ENCODE measurements at places on chromosomes 5 and 9.

GRCh38 chr5:139378101-139378825 is 4.8 kb downstream of the SLC23A1 start:
- no peak for DNase-seq

GRCh38 chr9:90044710-90045151 is 439.9 kb downstream of the GADD45G start:
- DNase-seq, result no peak

DNA sequence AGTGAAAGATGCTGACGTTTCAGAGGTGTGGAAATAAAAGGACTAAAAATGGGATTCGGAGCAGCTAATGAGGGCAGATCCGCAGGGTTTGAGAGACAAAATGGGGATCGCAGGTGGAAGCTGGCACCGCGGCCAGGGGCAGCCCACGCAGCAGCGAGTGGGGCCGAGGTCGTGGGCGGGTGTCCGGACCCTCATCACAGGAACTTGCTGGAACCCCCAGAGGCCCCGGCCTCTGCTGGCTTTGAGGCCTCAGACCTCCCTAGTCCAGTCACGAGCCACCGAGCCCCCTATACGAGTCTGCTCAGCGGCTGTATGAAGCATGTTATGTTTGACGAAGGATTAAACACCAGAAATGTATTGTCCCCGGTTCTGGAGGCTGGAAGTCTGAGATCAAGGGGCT is 45.8 kb upstream of the FCN1 start:
- DNase-seq, result no peak

GRCh38 chr5:53569453-53569852 is 9.0 kb downstream of the NDUFS4 start:
- no peak for DNase-seq

DNA sequence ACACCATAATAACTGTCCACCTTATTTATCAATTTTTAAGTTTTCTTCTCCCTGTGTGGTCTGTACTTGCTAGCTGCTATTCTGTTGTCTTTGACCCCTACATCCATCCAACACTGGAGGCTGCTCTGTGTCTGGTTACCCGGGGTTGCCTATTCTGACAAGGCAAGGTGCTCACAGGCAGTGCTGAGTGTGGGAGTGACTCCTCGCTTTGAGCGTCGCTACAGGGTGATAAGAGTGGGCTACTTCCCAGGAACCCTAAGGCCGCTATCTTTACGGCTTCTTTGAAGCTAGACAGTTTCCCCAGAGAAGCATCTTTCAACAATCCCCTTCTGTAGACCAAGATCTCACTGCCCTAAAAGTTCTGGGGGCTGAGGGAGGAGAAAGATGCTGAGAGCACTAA is 35.3 kb downstream of the NSUN2 start:
- no peak for DNase-seq

GRCh38 chr5:3153906-3154305 is 402.4 kb upstream of the IRX2 start:
- DNase-seq, result no peak

GRCh38 chr5:158634714-158635113 is 465.0 kb downstream of the EBF1 start:
- DNase-seq, result peak; percentile 70

DNA sequence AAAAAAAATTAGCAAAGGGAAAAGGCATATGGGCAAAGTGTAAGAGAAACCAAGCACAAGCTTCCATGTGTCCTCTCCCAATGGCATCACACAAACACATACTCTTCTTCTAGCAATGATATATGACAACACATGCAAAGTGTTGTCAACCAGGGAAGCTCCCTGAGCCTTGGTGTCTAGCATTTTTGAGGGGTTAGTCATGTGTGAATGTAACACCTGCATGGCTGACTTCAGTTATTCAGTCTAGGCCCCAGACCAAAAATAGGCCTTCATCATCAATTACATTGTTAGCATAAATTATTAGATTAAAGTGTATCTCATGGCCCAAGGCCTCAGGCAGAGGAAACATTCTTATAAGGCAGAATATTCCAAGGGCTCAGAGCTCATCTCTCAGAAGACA is 450.0 kb downstream of the TLE1 start:
- no peak for DNase-seq

- DNase-seq, result peak; percentile 24
Observed at GRCh38 chr5:9766581-9766980, 136.4 kb upstream of the TAS2R1 start.

GRCh38 chr9:96649620-96650324 is 5.3 kb downstream of the PRXL2C start:
- DNase-seq, result no peak

- no peak for DNase-seq
Observed at GRCh38 chr5:124888050-124888506, 141.6 kb upstream of the ZNF608 start.

DNA sequence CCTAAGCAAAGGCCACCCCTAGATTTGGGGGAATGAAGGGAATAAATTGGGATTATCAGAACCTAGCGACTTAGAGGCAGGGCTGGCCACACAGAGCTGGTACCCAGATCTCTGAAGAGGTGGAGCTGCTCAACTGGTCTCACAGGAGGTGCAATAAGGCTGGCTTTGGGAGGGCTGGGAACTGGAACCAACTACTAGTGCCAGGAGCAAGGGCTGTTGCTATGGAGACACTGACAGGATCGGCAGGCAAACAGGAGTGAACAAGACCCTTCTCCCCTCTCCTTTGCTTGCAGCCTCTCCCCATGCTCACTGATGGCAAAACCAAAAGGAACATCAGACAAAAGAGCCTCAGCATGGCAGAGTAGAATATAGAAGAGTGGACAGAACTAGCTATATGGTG is 17.0 kb upstream of the WHRN start:
- DNase-seq, result no peak

- no peak for DNase-seq
Observed at GRCh38 chr5:95822043-95822541, 434 bp downstream of the GLRX start.

- DNase-seq, result no peak
Observed at GRCh38 chr5:149915392-149916260, 29.0 kb downstream of the PDE6A start.

GRCh38 chr9:131253891-131254491 is 22.3 kb downstream of the FAM78A start:
- DNase-seq, result no peak

DNA sequence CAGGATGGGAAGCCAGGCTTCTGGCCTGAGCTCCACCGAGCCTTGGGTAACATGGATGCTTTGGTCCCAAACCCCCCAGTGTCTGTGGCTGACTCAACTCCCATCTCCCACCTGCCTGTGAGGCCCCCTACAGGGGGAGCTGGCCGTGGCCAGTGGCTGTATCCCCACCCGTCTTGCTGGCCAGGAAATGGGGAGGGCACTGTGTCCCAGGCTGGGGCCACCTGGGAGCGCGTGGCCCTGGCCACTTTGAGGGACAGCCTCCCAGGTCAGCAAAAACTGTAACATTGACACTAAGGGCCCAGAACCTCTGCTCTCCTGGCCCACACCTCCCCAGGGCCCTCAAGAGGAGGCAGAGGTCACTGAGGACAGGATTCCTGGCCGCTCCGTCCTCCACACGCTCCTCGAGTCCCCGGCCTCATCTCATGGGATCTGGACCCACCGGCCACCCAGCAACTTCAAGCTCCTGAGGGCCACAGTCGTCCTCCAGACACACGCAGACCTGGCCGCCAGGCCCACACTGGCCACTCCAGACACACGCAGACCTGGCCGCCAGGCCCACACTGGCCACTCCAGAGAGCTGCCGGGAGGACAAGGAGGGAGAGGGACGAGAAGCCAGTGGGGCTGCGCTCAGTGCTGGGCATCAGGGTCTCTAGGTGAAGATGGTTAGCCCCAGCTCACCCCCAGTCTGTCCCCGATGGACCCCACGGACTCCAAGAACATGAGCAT is 44.2 kb downstream of the DBH start:
- DNase-seq, result no peak

GRCh38 chr9:3664044-3664443 is 138.2 kb upstream of the RFX3 start:
- DNase-seq, result no peak

GRCh38 chr9:87853302-87853701 is 29.4 kb upstream of the SPATA31E1 start:
- no peak for DNase-seq

DNA sequence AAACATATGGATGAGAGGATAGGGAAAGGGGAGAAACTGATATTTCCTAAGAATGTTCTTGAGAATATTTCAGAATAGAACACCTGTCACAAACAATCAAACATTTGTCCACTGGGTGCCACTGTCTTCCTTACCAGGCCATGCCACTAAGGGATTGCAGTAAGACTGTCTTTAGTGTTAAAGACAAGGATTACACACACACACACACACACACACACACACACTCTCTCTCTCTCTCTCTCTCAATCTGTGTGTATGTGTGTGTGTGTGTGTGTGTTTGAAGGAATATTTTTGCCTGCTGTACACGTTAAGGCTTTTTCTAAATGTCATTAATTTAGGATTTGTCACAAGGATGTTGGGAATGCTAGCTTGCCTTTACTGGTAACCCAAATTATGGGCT is 54.4 kb downstream of the CCDC192 start:
- DNase-seq, result peak; percentile 39

DNA sequence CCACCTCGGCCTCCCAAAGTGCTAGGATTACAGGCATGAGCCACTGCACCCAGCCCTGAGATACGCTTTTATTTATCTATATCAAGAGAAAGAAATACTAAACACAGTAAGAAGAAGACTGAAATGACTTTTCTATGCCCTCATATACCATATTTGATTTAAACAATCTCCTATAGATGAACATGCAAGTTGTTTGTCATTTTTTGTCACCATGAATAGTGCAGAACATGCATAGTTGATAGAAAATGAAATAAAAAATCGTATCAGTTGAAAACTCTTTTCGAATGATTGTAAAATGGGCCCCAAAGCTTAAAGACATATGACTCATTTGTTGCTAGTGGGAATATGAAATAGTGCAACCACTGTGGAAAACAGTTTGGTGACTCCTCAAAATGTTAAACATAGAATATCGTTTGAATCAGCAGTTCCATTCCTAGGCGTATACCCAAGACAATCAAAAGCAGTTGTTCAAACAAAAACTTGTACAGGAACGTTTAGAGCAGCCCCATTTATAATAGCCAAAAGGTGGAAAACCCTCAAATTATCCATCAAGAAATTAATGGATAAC is 61.4 kb upstream of the ANKH start:
- no peak for DNase-seq

DNA sequence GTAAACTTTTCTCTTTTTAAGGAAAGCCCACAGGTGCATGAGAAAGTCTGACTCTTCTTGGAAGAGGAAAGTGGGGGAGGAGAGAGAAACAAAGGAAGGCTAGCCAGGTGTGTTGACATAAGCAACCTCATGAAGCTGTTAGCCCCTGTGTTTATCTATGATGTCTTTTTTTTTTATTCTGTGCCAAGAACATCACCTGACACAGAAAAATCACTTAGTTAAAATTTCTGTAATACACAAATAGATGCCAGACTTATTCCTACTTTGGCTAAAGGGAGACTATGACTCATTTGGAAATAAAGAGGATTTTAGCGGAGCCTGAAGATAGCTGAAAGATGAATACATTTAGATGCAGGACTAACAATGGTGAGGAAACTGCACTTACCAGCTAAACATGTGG is 58.3 kb downstream of the BAAT start:
- no peak for DNase-seq

DNA sequence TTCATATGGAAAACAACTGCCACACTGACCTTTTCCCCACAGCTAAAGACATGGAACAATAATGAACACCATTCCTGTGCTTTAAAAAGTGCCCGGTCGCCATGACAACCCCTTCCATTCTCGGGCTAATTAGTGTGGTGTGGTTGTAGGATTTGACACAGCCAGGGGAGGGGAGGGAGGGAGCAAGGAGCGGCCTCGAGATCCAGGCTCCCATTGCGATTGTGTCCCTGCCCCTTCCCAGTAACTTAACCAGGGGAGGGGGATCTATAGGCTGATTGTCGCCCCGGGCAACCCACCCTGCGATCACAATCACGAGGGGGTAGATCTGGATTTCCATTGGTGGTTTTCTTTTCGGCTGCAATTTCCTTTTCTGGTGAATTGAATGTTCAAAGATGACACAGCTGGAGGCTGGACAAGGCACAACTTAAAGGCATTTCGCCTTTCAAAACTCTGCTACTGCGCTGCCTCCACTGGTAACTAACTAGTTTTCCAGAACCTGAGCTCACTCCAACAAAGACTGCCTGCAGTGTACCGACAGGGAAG is 96.7 kb upstream of the RETREG1 start:
- DNase-seq, result no peak

DNA sequence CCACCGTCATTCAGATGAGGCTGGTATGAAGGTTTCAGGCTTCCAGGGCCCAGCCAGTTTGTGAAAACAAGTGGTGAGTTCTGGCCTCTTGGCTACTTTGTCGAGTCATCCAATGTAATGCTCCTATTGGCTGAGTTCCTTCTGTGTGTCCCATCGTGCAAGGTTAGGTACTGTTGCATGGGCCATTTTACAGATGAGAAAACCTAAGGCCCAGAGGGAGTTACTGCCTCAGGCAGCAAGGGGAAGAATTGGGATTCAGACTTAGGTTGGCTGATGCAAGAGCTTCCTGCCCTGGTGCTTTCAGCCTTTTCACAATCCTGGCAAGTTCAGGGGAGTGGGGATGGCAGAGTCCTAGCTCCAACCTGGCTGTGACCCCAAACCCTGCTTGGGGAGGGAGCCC is 17.4 kb upstream of the PITX1 start:
- DNase-seq, result no peak

DNA sequence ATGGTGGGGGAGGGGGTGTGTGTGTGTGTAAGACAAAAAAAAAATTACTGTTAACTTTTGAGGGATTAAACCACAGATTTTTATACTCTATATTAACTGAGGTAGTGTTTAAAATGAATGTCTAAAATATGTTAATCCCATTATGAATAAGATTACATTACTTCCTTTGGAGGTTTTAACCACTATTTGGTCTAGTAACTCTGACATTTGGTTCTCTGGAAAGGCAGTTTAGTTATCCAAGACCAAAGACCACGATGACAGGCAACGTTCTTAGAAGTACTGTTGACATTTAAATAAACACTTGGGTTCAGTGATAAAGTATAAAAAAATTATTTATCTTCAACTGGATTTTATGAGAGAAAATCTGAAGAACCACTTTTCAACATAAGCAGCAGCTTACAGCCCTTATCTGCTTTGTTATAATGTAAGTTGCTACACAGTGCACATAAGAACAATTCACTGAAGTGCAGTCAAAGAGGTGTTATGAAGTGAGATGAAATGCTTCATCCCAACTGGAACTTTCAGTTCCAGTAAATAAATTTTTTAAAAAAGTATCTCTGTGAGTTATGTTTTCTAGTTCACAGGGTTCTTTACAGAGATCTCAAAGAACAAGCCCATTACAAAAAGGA is 94.5 kb downstream of the OSMR start:
- no peak for DNase-seq

DNA sequence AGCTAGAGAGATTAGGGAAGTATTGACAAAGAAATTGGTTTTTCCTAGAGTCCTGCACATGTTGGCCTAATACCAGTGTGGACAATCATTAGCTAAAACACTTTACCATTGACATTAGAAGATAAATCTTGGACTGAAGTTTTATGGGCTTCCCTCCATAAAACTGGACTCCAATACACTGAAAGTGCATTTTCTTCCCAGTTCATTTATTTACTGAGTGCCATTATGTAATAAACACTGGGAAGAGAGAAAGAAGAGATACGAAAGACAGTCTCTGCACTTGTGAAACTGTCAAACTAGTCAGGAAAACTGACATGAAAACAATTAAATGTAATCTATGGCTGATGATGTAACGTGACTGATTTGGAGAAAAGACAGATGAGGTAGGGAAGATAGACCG is 539.3 kb downstream of the ZNF608 start:
- DNase-seq, result no peak

All from HFF-Myc (cell line).